ENCODE measurements at places on chromosomes 5 and 9. TPM values are rescaled to one million over a fixed set of nuclear protein-coding genes. Genes with fewer than 3 reads are reported as not detected.

The TMEM171 gene
- total RNA-seq, result 2.1 TPM

DNA sequence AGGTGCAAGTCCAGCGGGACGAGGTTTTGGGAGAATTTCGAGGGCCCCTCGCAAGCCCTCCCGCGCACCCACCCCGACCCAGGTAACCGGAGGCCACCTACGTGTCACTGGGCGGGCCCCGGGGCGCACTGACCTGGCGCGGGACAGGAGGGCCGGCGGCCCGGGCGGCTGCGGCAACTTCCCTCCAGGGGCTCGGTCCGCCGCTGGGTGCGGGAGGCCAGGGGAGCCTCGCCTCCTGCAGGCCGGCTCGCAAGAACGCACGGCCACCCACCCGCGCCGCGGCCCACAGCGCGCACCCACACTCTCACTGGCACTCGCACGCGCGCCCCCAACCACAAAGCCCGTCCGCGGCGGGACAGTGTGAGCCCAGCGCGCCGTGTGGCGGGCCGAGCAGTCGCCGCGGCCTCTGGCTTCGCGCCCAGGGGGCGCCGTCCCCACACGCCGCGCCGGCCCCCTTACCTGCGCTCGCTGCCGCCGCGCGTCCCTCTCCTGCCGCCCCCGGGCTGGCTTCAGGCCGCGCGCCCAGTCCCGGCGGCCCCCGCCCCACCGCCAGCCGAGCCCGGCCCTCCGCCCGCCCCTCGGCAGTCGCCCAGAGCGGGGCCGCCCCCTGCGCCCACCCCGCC, 451 bp downstream of the LPAR1 start:
- peak; percentile 52 for DNase-seq

DNA sequence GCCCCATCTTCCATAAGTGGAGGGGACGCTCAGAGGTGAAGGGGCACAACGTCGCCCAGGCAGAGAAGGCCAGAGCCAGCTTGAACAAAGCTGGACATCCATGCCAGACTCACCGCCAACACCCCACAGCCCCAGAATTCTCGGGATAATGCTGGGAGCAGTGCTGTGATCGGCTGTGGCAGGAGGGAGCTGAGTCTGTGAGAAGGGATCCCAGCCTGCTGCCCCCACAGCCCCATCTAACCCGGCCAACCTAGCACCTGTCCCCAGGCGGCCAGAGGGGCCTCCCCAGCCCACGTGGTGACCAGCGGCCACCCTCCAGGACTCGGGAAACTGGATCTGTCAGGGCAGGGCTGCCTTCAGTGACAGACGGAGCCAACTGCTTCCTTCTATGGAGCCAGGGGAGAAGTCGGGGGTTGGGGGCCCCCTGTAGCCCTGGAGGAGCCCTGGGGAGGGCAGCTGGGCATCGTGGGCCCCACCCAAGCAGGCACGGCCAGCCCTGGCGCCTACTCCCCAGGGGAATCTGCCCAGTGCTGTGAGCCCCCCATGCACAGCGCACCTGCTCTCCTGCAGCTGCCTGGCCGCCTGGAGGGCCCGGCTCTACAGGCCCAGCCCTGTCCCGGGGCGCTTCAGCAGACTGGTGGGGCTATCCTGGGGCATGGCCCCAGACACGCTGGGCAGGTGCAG, 6.0 kb downstream of the BRD3 start:
- DNase-seq, result no peak

DNA sequence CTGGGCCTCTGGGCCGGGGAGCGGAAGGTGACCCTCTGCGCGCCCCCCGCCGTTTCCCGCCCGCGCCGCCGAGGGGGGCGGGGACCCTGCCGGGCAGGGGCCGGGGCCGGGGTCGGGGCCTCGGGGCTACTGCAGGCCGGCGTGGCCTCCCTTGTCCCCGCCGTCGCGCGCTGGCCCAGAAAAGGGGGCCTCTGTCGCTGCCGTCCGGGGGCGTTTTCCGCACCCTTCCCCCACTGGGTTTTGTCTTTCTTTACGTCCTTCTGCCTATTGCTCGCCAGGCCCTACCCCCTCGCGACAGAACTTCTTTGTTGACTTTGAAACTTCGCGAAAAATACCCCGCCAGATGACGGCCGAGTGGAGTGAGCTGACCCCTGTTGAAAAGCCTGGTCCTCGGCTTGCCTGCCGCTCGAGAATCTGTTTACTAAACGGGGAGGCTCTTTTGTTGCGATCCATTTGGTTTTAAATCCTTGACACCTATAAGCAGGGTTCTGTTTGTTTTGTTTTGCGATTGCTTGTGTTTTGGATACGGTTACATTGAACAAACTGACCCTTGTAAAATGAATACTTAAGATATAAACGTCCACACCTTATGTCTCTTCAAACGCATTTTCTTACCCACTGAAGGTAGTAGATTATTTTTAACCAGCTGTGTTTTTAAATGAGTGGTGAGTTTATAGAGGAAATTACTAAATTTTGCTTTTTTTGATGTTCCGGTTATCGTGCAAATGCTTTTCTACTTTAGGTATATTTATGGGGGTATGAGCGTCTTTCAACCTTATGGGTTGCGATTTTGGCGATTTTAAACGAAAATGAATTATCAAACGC, 765 bp downstream of the MARCHF6 start:
- DNase-seq, result peak; percentile 64

The LCN2 gene
- total RNA-seq, result not detected

DNA sequence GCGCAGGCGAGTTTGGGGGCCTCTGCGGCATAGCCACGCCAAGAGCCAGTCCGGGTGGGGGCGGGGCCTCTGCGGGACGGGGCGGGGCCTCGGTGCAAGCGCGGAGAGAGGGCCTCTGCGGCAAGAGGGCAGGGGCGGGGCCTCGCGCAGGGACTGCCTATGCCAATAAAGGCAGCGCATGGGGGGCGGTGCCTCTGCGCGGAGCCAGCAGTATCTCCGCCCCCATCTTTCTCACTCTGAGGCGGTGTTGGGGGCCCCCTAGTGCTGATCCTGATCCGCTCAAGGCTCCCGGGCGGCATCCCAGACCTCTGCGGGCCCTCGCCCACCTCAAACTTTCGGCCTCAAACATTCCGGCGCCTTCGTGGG, 9.2 kb upstream of the GPRIN1 start:
- DNase-seq, result peak; percentile 85

DNA sequence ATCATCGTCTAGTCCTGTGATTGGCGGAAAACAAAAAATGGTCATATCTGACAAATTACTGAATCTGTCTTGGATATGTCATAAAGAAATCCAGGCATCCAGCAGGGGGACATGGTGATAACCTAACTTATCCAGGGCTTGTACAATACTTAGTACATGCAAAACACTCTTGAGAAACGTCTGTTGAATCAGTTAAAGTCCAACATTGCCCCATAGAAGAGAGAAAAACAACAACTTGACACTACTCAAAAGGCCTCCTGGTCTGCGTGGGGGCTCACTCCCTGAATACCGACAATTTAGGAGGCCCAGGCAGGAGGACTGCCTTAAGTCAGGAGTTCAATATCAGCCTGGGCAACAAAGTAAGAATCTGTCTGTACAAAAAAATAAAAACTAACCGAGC, 217.5 kb downstream of the DCP2 start:
- DNase-seq, result no peak

- peak; percentile 4 for DNase-seq
Observed at GRCh38 chr5:112417931-112418658, 982 bp downstream of the EPB41L4A start.

DNA sequence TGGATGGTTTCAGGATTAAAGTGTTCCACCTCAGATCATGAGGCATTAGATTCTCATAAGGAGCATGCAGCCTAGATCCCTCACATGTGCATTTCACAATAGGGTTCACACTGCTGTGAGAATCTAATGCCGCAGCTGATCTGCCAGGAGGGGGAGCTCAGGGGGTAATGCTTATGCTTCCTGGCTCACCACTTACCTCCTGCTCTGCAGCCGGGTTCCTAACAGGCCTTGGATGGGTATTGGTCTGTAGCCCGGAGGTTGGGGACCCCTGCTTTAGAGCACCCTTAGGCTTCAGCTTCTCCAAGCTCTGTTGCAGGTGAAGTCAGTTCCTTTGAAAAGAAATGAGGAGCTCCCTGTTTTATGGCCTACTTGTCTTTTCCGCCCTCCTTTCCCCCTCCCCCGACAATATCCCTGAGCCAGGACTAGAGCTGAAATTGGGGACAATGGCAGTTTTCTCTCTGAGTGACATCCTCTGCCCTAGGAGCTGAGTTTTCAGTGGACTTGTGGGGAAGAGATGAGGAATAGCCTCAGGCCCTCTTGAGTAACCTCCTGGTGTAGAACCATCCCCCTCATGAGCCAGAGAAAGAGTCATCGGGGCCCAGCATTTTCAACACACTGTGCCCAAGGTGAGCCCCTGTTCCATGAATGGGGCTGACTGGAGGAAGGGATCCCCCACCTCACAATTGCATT, 16.2 kb upstream of the MAT2B start:
- DNase-seq, result peak; percentile 36

DNA sequence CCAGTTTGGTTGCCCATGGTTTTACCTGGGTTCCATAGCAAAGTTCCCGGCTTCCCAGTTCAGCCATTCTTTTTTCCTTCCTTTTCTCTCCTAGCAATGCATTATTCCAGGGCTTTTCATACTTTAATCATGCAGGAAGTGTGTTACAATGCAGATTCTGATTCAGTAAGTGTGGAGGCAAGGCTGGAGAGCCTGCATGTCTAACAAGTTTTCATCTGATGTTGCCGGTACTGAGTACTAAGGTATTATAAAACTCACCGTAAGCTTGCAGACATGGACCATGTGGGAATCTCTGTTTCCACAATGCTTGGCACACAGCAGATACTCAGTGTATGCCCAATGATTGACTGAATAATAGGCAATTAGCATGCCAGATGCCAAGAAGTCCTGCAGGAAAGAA, 102.9 kb upstream of the SHB start:
- DNase-seq, result no peak

GRCh38 chr9:126533926-126534310, 79.8 kb upstream of the LMX1B start:
- DNase-seq, result no peak

GRCh38 chr9:83649080-83649479, 26.1 kb downstream of the IDNK start:
- DNase-seq, result peak; percentile 33

DNA sequence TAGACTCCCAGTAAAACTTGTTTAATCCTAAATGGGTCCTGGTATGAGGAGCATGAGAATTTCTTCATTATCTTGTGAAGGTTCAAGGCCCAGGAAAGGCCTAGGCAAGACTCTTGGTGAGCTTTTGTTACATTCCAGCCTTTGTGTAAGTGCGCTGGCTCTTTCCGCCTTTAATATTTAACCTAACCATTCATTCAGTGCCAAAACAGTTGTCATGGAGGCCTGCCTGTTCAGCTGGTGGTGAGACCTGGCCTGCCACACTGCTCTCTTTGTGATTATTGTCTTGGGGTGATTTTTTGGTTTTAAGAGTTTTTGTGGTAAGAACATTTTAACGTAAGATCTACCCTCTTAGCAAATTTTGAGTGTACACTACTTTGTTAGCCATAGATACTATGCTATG, 127.5 kb upstream of the WWC1 start:
- no peak for DNase-seq

GRCh38 chr9:132942541-132943182, 1.8 kb downstream of the TSC1 start:
- no peak for DNase-seq

- no peak for DNase-seq
Observed at GRCh38 chr5:1381370-1382247, 36.7 kb upstream of the CLPTM1L start.

DNA sequence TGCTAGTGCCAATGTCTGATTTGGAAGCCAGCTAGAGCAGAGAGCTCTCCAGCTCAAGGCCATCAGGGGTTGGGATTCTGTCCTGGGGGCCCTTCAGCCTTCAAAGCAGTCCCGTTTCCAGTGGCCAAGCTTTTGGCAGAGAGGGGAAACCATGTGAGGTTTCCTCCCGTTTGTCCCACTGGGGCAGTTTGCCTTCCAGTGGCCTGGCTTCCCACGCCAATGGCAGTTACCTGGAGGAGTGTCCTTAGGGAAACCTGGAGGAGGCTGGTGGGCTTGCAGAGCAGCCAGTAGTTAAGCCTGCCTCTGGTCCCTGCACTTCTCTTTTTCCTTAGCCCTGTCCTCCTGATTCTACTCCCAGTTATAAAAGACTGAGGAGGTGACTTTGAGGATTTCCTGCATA, 37.7 kb downstream of the FGD3 start:
- DNase-seq, result no peak

GRCh38 chr9:103837940-103838339, 256.2 kb upstream of the SMC2 start:
- DNase-seq, result no peak

The PCDHA6 gene
- not detected for total RNA-seq

DNA sequence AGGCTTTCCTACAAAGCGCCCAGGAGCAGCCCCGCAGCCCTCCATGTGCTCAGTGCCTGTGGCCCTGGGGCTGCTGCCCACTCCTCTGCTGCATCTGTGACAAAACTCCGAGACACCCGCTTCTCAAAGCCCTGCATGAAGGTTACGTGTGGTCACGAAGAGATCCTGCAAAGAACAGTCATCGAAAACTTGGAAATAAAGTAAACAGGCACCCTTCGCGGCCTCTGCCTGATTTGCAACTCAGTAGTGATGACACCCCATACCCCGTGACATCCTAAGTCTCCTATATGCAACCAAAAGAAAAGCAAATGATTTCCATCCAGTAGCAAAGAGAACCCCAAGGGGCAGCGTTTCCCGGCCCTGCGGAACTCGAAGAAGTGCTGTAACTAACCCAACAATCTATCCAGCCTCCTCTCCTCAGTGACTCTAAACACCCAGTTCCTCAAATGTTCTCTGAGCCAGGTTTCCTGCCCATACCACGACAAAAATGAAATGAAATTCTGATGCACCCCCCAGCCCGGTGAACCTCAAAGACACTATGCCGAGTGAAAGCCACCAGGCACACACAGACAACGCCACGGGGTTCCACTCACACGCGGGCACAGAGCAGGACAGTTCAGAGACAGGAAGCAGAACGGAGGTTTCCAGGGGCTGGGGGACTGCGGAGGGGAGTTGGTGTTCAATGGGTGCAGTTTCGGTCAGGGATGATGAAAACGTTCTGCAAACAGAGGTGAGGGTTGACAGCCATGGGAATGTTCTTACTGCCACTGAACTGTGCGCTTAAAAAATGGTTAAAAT, 19.0 kb downstream of the NACC2 start:
- no peak for DNase-seq

The GPR150 gene
- 0.34 TPM for total RNA-seq

The CDC25C gene
- total RNA-seq, result 20.5 TPM

- DNase-seq, result no peak
Observed at GRCh38 chr9:118290116-118290515, 585.9 kb downstream of the TLR4 start.

GRCh38 chr9:18109675-18110074, 364.3 kb upstream of the ADAMTSL1 start:
- no peak for DNase-seq

The SLC45A2 gene
- total RNA-seq, result not detected

DNA sequence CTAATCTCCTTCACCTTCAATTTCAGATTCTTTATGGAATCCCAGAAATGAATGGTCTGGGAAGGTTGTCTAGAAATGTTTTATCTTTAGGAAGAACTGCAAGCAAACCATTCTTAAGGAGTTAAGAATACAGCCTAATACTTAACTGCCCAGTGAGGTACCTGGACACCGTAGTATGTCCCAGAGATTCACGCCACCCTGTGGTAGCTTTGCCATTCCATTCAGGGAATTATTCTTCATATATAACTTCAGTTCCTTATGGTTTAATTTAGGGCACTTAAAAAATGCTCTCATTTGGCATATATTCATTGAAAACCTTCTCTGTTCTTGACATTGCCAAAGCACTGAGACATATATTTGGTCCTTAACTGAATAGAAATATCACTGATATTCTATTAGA, 49.7 kb downstream of the ACTBL2 start:
- DNase-seq, result no peak

Measured in M059J (cell line).